ENCODE measurements at places on chromosomes 16 and 17. TPM values are rescaled to one million over a fixed set of nuclear protein-coding genes. Genes with fewer than 3 reads are reported as not detected.

DNA sequence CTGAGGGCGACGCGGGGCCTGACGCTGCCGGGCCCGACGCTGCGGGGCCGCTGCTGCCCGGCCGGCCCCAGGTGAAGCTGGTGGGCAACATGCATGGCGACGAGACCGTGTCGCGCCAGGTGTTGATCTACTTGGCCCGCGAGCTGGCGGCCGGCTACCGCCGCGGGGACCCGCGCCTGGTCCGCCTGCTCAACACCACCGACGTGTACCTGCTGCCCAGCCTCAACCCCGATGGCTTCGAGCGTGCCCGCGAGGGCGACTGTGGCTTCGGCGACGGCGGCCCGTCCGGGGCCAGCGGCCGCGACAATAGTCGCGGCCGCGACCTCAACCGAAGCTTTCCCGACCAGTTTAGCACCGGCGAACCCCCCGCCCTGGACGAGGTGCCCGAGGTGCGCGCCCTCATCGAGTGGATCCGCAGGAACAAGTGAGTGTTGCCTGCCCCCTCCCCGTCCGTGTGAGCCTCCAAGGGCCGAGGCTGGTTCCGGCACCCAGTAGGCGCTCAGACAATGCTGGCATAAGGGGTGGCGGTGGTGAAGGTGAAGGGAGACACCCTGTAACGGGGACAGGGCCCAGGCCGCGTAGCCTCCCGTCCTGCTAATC lies 676 bp downstream of the CPD start:
- peaks cover 38% of the 10 kb centered on the region for H3K4me1 ChIP-seq
- H3K27me3 ChIP-seq = no peaks in the 10 kb centered on the region
- peak overlapping the region; percentile 82 for H3K27ac ChIP-seq
- no peaks in the 10 kb centered on the region for H3K36me3 ChIP-seq
- peak overlapping the region; percentile 78 for H3K4me3 ChIP-seq
- peak; percentile 13 for DNase-seq

- H3K4me1 ChIP-seq = no peaks in the 10 kb centered on the region
- H3K27ac ChIP-seq = no peak overlapping the region
- H3K4me3 ChIP-seq = no peak overlapping the region
- peaks cover 3% of the 10 kb centered on the region for H3K27me3 ChIP-seq
Observed at GRCh38 chr17:72362376-72363088, 241.7 kb downstream of the SOX9 start.

MRM3 gene
- total RNA-seq = 44.1 TPM

ENO3 gene
- 17.2 TPM for total RNA-seq

CDK5R1 gene
- 22.5 TPM for total RNA-seq

- H3K27ac ChIP-seq = peak within 1 kb of the TSS; percentile 58
- peak within 1 kb of the TSS; percentile 87 for H3K4me3 ChIP-seq
- peaks cover 32% of the 10 kb centered on the region for H3K4me1 ChIP-seq
- no peaks in the 10 kb centered on the region for H3K27me3 ChIP-seq
- peaks cover 12% of the 10 kb centered on the region for H3K36me3 ChIP-seq
Observed at GRCh38 chr17:42979511-42980273, at the start of gene PTGES3L. PTGES3L (minus strand) TSS chr17:42980080; CDS start chr17:42980053, 27 bp downstream.

TMEM95 gene
- total RNA-seq = not detected

C17orf107 gene
- 28.9 TPM for total RNA-seq

OTOP2 gene
- not detected for total RNA-seq

- no peak overlapping the region for H3K4me3 ChIP-seq
- H3K27me3 ChIP-seq = no peaks in the 10 kb centered on the region
- no peaks in the 10 kb centered on the region for H3K36me3 ChIP-seq
- DNase-seq = no peak
Observed at GRCh38 chr17:61338000-61338798, 61.4 kb upstream of the TBX2 start.

DNA sequence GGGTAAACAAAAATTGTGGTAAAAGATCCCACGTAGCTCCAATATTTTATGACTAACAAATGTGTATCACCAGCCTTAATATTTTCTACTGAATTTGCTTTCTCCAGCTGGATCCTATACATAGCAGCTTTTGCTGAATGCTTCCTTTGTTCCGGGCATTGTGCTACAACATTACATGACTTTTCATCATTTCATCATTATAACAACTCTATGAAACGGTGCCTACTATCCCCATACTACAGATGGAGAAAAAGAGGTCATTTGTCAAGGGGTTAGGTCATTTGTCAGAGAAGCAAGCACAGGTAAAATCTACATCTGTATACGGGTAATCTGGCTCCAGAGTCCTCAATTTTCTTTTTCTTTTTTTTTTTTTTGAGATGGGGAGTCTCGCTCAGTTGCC lies 74.3 kb downstream of the KANSL1 start:
- no peaks in the 10 kb centered on the region for H3K27me3 ChIP-seq
- H3K27ac ChIP-seq = no peak overlapping the region
- no peaks in the 10 kb centered on the region for H3K36me3 ChIP-seq
- H3K4me1 ChIP-seq = peaks cover 36% of the 10 kb centered on the region
- DNase-seq = no peak

DNA sequence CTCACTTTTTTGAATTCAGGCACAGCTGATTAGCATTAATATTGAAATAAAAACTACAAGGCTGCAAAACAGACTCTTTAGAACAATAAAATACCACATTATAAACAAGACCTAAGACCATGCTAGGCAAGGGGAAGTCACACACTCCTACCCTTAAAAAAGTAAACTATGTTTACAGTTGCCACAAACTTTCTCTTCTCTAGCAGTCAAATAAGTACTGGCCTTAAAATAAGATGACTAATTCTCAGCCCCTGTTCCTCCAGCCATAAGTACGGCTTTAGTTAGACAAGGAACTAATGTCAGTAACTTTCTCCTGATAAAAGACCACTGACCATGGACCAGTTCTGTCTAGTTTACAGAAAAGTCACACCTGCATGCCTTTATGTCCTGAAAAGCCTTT lies 19.5 kb upstream of the CPHXL start:
- H3K27ac ChIP-seq = no peak overlapping the region
- H3K27me3 ChIP-seq = no peaks in the 10 kb centered on the region
- no peaks in the 10 kb centered on the region for H3K36me3 ChIP-seq
- H3K4me1 ChIP-seq = no peaks in the 10 kb centered on the region

- no peak overlapping the region for H3K4me3 ChIP-seq
- no peaks in the 10 kb centered on the region for H3K4me1 ChIP-seq
- peaks cover 9% of the 10 kb centered on the region for H3K36me3 ChIP-seq
- DNase-seq = no peak
- H3K27me3 ChIP-seq = no peaks in the 10 kb centered on the region
Observed at GRCh38 chr16:20866145-20866772, 33.9 kb downstream of the DCUN1D3 start.

- H3K27me3 ChIP-seq = no peaks in the 10 kb centered on the region
- no peaks in the 10 kb centered on the region for H3K4me1 ChIP-seq
- DNase-seq = no peak
- H3K36me3 ChIP-seq = no peaks in the 10 kb centered on the region
- no peak overlapping the region for H3K4me3 ChIP-seq
- no peak overlapping the region for H3K27ac ChIP-seq
Observed at GRCh38 chr16:22117609-22118008, 25.3 kb downstream of the VWA3A start.

DNA sequence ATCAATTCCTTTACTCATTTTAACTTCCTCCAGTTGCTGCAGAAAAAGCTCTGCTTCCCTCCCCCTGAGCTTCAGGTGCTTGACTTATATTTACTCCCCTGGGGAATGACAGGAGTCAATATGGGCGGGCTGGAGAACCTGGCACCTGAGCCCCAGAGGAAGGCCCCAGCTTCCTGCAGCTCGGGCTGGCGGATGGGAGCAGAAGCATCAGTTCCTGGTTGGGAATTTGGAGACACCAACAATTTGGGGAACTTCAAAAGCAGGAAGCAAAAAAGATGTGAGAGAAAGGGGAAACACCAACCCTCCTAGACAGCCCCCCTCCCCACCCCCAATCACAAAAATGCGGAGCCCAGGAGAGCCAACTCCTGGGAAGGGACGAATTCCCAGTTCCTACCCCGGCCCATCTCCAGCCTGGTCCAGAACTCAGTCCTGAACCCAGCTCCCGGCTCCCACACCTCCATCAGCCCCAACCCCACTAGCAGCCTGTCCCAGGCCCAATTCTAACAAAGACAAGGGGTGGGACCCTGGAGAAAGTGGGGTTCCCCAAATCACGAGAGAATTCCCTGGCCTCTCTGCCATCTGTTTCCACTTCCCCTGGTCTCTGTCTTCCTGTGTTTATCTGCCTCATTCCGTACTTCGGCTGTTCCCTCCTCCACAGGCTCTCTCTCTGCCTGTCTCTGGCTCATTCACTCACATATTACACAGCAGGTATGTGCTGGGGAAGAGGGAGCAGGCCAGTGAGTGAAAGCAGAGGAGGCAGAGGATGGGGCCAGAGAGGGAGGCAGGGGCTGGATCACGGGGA lies 16.2 kb upstream of the ASGR2 start:
- H3K4me1 ChIP-seq = peaks cover 28% of the 10 kb centered on the region
- H3K27me3 ChIP-seq = no peaks in the 10 kb centered on the region
- H3K27ac ChIP-seq = no peak overlapping the region
- no peak overlapping the region for H3K4me3 ChIP-seq
- no peaks in the 10 kb centered on the region for H3K36me3 ChIP-seq
- no peak for DNase-seq

ARSG gene
- 13.8 TPM for total RNA-seq

TP53TG3B gene
- total RNA-seq = not detected

ENPP7 gene
- total RNA-seq = not detected

DNA sequence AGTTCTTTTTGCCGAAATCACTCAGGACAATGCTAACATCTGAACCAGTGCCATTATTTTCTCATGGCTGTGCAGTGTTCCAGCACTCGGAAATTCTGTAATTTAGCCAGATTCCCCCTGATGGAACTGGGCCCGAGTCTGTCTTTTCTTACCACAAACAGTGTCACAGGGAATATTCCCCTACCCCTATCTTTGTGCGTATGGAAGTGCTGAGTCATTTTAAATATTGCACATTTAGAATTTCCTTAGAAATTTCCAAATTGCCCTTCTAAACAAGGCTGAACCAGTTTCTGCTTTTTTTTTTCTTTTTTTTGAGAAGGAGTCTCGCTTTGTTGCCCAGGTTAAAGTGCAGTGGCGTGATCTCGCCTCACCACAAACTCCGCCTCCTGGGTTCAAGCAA lies 88.0 kb upstream of the CREBBP start:
- peaks cover 7% of the 10 kb centered on the region for H3K4me1 ChIP-seq
- no peaks in the 10 kb centered on the region for H3K27me3 ChIP-seq
- H3K27ac ChIP-seq = no peak overlapping the region
- no peak overlapping the region for H3K4me3 ChIP-seq
- DNase-seq = no peak
- peaks cover 5% of the 10 kb centered on the region for H3K36me3 ChIP-seq

ZNF597 gene
- 2.5 TPM for total RNA-seq

ITGAL gene
- 186 TPM for total RNA-seq

DNA sequence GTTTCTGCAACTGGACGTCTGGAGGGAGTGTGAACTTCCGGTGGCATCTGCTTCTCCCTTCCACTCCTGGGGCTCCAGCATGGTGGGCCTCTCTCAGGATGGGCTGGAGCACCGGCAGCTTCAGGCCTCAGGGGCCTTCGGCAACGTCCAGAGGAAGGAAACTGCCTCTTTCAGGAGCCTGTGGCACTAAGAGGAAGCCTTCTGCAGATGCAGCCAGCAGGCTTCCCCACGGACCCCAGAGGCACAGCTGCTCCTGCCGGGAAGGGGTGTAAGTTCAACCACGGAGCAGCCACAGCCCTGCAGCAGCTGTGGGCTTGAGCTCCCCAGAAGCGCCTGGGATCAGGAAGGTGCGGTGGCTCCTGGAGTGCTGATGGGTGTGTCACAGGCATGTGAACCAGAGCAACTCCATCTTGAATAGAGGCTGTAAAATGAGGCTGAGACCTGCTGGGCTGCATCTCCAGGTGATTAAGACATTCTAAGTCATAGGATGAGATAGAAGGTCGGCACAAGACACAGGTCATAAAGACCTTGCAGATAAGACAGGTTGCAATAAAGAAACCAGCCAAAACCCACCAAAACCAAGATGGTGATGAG lies 50.8 kb upstream of the KLHDC4 start:
- H3K27me3 ChIP-seq = no peaks in the 10 kb centered on the region
- no peak overlapping the region for H3K27ac ChIP-seq
- no peaks in the 10 kb centered on the region for H3K36me3 ChIP-seq
- DNase-seq = no peak

DNA sequence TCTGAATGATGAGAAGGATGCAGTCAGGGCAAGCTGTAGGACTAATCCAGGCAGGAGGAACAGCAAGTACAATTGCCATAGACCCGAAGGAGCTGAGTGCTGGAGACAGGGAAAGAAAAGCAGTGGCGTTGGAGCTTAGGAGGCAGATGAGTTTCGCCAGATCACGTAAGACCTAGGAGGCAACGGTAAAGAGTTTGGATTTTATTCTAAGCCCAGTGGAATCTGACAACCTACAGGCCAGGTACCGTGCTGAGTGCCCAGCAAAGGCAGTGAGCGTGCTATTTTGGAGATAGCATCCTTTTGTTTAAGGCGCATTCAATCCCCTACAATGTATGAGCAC lies 1.2 kb downstream of the USP43 start:
- peaks cover 44% of the 10 kb centered on the region for H3K27me3 ChIP-seq
- no peaks in the 10 kb centered on the region for H3K36me3 ChIP-seq
- DNase-seq = no peak
- H3K4me1 ChIP-seq = peaks cover 17% of the 10 kb centered on the region
- H3K4me3 ChIP-seq = no peak overlapping the region

DNA sequence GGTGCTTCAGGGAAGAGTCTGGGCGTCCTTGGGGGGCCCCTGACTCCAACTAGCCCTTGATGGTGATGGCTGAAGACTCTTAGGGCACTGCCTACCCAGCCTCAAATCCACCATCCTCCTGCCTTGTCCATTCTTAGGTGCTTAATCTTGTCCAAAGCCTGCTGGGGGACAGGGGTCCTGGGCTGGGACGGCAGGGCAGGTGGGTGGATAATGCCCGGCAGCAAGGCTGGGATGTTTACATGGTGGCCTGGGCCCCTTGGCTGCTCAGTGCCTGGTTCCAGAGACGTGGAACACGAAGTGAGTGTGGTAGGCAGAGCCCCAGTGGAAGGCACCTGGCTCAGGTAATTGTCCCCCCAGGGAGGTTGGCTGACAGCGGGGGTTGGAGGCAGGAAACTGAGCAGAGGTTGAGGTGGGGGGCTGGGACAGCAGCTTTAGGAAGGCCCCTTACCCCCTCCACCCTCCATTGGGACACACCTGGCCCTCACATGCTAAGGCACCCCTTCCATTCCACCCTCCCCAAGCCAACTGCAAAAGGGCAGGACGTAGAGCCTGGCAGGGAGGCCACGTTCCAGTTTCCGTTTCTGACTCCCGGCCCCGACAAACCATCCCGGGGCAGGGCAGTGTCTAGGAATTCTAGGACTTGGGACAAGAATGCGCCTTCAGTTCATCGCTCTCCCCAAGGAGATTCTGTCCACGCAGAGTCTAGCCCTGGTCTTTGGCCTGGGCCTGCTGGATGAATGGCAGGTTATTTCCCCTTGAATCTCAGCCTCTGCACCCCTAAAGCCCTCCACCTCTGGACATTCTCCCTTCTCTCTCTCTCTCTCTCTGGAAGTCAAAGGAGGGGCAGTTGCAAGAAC lies 1.9 kb downstream of the FOXJ1 start:
- no peak overlapping the region for H3K27ac ChIP-seq
- no peaks in the 10 kb centered on the region for H3K36me3 ChIP-seq
- H3K27me3 ChIP-seq = peaks cover 11% of the 10 kb centered on the region

GRCh38 chr16:69301861-69302260 lies 9.3 kb upstream of the VPS4A start:
- H3K27me3 ChIP-seq = no peaks in the 10 kb centered on the region
- H3K36me3 ChIP-seq = peaks cover 4% of the 10 kb centered on the region
- no peak overlapping the region for H3K27ac ChIP-seq
- H3K4me1 ChIP-seq = no peaks in the 10 kb centered on the region
- DNase-seq = no peak

Data from CD4-positive, alpha-beta T cell (primary cell).